Colonic mucosa (tissue), 4 donors: ENCODE measurements at places on chromosomes 3 and 15. TPM values are rescaled to one million over a fixed set of nuclear protein-coding genes. Genes with fewer than 3 reads are reported as not detected.

Gene ANKRD34C
- not detected for total RNA-seq

Gene EIF2A
- total RNA-seq = 81.9 TPM

Gene CEP70
- 31.6 TPM for total RNA-seq

Gene ACAD9
- total RNA-seq = 55.1 TPM

Gene FSTL1
- total RNA-seq = 81.8 TPM

Gene DHFR2
- total RNA-seq = 5.4 TPM

DNA sequence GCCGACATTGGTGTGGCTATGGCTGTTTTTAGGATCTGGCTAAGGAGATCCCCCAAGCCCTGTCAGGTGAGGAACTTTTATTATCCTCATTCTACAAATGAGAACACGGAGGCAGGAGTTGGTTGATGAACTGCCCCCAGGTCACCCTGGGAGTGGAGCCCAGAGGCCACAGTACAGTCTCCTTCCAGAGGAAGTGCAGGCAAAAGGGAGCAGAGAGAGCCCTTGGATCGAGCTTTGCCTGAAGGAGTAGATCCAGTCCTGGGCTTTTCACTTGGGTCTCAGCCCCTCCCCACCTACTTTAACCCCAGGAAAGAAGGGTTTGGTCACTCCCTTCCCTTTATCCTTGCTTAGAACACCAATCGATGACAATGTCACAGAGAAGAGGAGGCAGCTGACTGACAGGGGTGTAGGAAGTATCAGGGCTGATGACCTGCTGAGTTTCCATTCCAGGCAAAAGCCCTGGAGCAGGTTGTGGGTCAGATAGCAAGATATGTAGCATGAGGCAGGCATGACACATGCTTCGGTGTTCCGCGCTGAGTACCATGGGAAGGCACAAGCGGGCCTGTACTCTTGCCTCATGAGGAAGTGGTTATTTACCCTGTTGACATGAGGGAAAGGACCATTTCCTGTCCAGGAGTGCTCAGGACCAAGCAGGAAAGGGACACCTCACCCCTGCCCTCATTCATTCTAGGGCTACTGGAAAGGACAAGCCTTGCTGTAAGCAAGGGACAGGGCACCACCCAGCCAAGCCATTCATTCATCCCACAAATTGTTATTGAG is 5.8 kb upstream of the PLA2G4D start:
- peak; percentile 33 for DNase-seq
- H3K27ac ChIP-seq = no peak overlapping the region
- no peaks in the 10 kb centered on the region for H3K27me3 ChIP-seq
- no peak overlapping the region for H3K4me3 ChIP-seq

- H3K4me1 ChIP-seq = no peaks in the 10 kb centered on the region
- H3K27ac ChIP-seq = no peak overlapping the region
- no peak overlapping the region for H3K4me3 ChIP-seq
- H3K27me3 ChIP-seq = no peaks in the 10 kb centered on the region
- no peak for DNase-seq
- H3K36me3 ChIP-seq = no peaks in the 10 kb centered on the region
These were observed 123.0 kb downstream of the EDEM1 start for GRCh38 chr3:5310509-5310908.

DNA sequence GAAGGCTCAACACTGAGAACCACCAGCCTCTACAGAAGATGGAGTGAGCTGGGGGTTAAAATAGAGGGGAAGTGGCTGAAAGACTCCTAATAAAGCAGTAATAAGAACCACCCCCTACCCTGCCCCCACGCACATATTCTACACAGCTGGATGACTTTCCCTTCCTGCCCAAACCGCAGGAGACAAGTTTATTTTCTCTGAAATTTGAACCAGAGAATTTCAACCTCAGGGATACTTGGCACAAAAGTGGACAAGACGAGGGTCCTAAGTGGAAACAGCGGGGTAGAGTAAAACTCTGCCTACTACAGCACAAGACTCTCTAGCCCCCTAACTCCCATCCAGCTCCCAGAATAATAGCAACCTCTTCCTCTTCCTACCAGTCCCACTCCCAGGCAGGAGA is 28.4 kb downstream of the USF3 start:
- H3K27ac ChIP-seq = no peak overlapping the region
- H3K4me3 ChIP-seq = no peak overlapping the region
- no peaks in the 10 kb centered on the region for H3K4me1 ChIP-seq
- H3K36me3 ChIP-seq = no peaks in the 10 kb centered on the region
- H3K27me3 ChIP-seq = no peaks in the 10 kb centered on the region

- H3K4me3 ChIP-seq = no peak overlapping the region
- H3K27me3 ChIP-seq = no peaks in the 10 kb centered on the region
- H3K4me1 ChIP-seq = no peaks in the 10 kb centered on the region
- H3K27ac ChIP-seq = no peak overlapping the region
- DNase-seq = no peak
These were observed 597.3 kb downstream of the UNC13C start for GRCh38 chr15:54575586-54575985.

- H3K4me1 ChIP-seq = peaks cover 16% of the 10 kb centered on the region
- H3K36me3 ChIP-seq = no peaks in the 10 kb centered on the region
- H3K27me3 ChIP-seq = no peaks in the 10 kb centered on the region
- H3K27ac ChIP-seq = peak overlapping the region; percentile 100
These were observed 1.9 kb downstream of the KLF13 start for GRCh38 chr15:31328428-31328968.

DNA sequence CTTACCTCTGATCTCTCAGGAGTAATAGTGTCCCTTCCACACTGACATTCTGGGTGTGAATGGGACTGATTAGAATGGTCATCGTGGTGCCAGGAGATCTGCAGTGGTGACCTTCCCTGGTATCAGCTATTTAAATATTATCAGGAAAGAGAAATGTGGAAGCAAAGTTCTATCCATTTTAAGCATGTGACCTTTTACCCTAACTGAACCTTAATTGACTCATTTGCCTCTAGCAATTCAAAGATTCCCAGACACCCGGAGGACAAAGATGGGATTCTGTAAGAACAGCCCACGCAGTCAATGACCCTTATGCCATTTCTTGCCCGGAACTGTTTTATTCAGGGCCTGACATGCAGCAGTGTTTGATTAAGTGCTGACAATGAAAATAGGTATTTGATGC is 10.3 kb downstream of the LIPC start:
- no peaks in the 10 kb centered on the region for H3K36me3 ChIP-seq
- H3K4me1 ChIP-seq = peaks cover 13% of the 10 kb centered on the region
- H3K4me3 ChIP-seq = no peak overlapping the region
- no peaks in the 10 kb centered on the region for H3K27me3 ChIP-seq

DNA sequence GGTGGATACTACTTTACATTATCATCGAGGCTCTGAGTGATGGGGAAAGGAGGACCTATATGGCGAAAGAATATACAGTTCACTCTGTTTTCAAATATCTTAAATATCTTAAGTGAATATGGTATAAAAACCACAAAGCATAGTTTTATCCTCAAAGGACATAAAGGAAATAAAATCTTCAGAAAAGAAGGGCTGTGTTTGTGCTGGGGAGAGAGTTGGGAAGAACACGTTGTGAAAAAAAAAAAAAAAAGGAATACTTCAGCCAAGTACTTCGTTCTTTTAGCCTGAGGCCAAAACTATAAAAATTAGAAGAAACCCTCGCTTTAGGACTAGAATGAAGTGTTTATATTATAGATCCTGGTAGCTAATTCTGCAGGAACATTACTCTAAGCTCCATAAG is 10.2 kb upstream of the TMEM212 start:
- H3K4me3 ChIP-seq = no peak overlapping the region
- no peaks in the 10 kb centered on the region for H3K4me1 ChIP-seq
- H3K27ac ChIP-seq = no peak overlapping the region
- DNase-seq = no peak

- H3K4me1 ChIP-seq = no peaks in the 10 kb centered on the region
- no peak overlapping the region for H3K4me3 ChIP-seq
- DNase-seq = no peak
- no peaks in the 10 kb centered on the region for H3K27me3 ChIP-seq
- H3K27ac ChIP-seq = no peak overlapping the region
These were observed 633.1 kb downstream of the ZPLD1 start for GRCh38 chr3:103067963-103068362.

DNA sequence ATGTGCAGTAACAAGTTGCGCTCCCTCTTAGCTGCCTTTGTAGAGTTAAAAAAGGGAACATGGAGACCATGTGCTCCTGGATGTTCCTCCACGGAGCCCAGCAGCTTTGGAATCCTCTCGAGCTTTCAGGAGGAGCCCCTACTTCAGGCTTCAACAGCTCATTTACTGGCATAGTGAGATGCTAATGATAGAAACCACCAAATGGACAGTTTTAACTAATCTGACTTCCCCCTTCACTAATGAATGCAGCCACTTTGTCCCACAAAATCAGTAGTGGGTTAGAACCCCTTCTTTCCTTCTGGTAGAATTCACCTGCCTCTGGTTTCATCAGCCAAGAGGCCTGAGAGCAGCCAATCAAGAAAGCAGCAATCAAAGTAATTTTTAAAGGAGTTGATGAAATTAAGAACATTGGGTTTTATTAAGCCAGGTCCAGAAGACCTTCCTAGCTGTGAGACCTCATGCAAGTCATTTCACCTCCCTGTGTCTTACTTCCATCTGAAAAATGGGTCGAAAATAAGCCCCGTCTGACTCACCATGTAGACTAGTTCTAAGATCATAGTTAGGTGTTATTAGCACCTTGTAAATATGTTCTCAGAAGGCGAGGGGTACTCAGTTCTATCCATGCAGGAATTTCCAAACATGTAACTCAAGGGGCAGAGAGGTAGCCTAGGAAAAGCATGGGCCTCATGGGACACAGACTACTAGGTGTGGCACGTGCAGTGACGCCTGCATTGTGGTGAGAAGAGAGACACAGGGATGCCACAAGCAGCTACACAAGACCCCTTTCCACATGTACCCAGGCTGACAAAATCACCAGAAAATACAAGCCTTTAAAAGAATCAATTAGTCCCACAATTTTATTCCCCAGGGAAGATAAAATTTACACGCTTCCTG is 179.7 kb upstream of the LPP start:
- no peaks in the 10 kb centered on the region for H3K4me1 ChIP-seq
- DNase-seq = no peak
- no peak overlapping the region for H3K4me3 ChIP-seq
- no peak overlapping the region for H3K27ac ChIP-seq

GRCh38 chr15:100934166-100934565 is 15.0 kb downstream of the LRRK1 start:
- H3K4me3 ChIP-seq = no peak overlapping the region
- no peak for DNase-seq
- no peak overlapping the region for H3K27ac ChIP-seq

DNA sequence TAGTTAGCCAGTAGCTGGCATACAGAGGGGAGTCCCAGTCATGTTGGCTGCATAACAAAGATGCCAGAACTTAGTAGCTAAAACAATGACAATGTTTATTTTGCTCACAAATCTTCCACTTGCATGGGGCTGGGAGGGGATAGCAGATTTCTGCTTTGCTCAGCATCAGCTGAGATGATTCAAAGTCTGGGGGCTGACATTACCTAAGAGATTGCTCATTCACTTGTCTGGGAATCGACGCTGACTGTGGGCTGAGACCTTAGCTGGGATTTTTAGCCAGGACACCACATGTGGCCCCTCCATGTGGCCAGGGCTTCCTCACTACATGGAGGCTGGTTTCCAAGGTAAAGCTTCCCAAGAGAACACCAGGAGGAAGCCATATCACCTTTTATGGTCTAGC is 12.7 kb upstream of the CFAP100 start:
- H3K27me3 ChIP-seq = no peaks in the 10 kb centered on the region
- no peaks in the 10 kb centered on the region for H3K4me1 ChIP-seq
- H3K36me3 ChIP-seq = no peaks in the 10 kb centered on the region
- H3K27ac ChIP-seq = no peak overlapping the region
- no peak overlapping the region for H3K4me3 ChIP-seq

DNA sequence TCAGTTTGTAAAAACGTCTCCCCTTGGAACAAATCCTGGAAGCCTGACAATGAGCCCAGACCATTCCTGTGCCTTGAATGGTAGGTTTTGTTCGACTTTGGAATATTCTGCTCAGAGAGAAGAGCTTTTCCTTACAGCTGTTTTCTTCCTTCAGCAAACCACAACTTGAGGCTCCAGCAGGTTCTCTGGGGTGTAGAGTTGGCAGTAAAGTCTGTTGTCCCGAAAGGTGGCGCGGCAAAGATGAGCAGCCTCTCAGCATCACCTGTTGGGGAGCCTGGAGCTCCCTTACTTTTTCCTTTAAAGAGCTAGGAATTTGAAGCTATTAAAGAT is 65.4 kb downstream of the BOC start:
- H3K27ac ChIP-seq = peak overlapping the region; percentile 47
- H3K4me3 ChIP-seq = no peak overlapping the region
- no peaks in the 10 kb centered on the region for H3K27me3 ChIP-seq
- no peaks in the 10 kb centered on the region for H3K36me3 ChIP-seq

- H3K36me3 ChIP-seq = no peaks in the 10 kb centered on the region
- no peaks in the 10 kb centered on the region for H3K4me1 ChIP-seq
- no peaks in the 10 kb centered on the region for H3K27me3 ChIP-seq
- no peak overlapping the region for H3K4me3 ChIP-seq
- no peak overlapping the region for H3K27ac ChIP-seq
- no peak for DNase-seq
These were observed 48.6 kb upstream of the DUSP7 start for GRCh38 chr3:52104684-52105640.

- peak; percentile 56 for DNase-seq
- H3K27me3 ChIP-seq = no peaks in the 10 kb centered on the region
- H3K27ac ChIP-seq = peak overlapping the region; percentile 95
- H3K4me1 ChIP-seq = no peaks in the 10 kb centered on the region
- no peaks in the 10 kb centered on the region for H3K36me3 ChIP-seq
These were observed 654 bp downstream of the PIK3CA start for GRCh38 chr3:179148616-179149405.

- no peaks in the 10 kb centered on the region for H3K27me3 ChIP-seq
- H3K27ac ChIP-seq = no peak overlapping the region
- no peaks in the 10 kb centered on the region for H3K4me1 ChIP-seq
- DNase-seq = no peak
- H3K36me3 ChIP-seq = no peaks in the 10 kb centered on the region
- no peak overlapping the region for H3K4me3 ChIP-seq
These were observed 193.9 kb downstream of the XXYLT1 start for GRCh38 chr3:195076981-195077610.

DNA sequence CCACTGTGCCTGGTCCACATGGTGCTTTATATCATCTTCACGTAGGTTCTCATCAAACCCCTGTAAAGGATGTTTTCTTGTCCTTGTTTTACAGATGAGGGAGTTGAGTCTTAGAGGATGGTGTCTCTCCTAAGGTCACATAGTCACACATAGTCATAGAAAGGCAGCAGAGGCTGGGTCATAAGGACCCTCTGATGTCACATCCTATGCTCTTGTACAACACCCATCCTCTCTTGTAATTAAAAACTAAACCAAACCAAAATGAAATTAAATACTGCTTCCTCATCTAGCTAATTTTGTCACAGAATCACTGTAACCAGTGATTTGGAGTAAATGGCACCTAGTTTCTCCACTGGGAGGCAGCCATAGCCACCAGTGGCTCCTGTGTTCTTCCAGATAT is 21.8 kb upstream of the ATP1B3 start:
- no peak for DNase-seq
- no peaks in the 10 kb centered on the region for H3K4me1 ChIP-seq
- H3K27ac ChIP-seq = no peak overlapping the region
- H3K27me3 ChIP-seq = no peaks in the 10 kb centered on the region

- no peak for DNase-seq
- H3K27me3 ChIP-seq = no peaks in the 10 kb centered on the region
- H3K4me3 ChIP-seq = no peak within 1 kb of the TSS
- H3K36me3 ChIP-seq = no peaks in the 10 kb centered on the region
- H3K27ac ChIP-seq = no peak within 1 kb of the TSS
- no peaks in the 10 kb centered on the region for H3K4me1 ChIP-seq
These were observed at the start of gene PRR23E for GRCh38 chr3:127192576-127193232. Gene PRR23E, plus strand, starts transcription at chr3:127193131. Its CDS starts 3,555 bp downstream, at chr3:127196686.
